T-helper 2 cell treated with Interferon-gamma antibody and Interleukin-4, amounts not matched to agents 100 ng/mL and 5 ng/mL, for 36 hours (primary cell): ENCODE measurements at places on chromosomes 3 and 15. TPM values are rescaled to one million over a fixed set of nuclear protein-coding genes. Genes with fewer than 3 reads are reported as not detected.

NUSAP1 gene
- total RNA-seq, result 226 TPM in 2 replicates

MBD4 gene
- 44.4 and 49.0 TPM in 2 replicates for total RNA-seq

CIDEC gene
- total RNA-seq, result not detected in 2 replicates

PLS1 gene
- total RNA-seq, result 5.5 and 6.1 TPM in 2 replicates

ADAMTSL3 gene
- 0.07 TPM in 1 of 2 replicates, not detected in the other for total RNA-seq

ISG20 gene
- 65.6 and 71.3 TPM in 2 replicates for total RNA-seq

SLC7A14 gene
- total RNA-seq, result not detected in 2 replicates

SLC12A6 gene
- 39.6 and 43.4 TPM in 2 replicates for total RNA-seq

SLC24A5 gene
- total RNA-seq, result not detected in 2 replicates

LRRC15 gene
- total RNA-seq, result not detected in 2 replicates

DUOXA2 gene
- not detected in 2 replicates for total RNA-seq

WWTR1 gene
- 1.1 and 1.2 TPM in 2 replicates for total RNA-seq

MDFIC2 gene
- total RNA-seq, result not detected in 2 replicates

MYZAP gene
- total RNA-seq, result 0.14 and 0.27 TPM in 2 replicates

TBCCD1 gene
- total RNA-seq, result 16.0 and 17.7 TPM in 2 replicates

SHC4 gene
- total RNA-seq, result 0.84 and 1.3 TPM in 2 replicates

MINDY4B gene
- total RNA-seq, result not detected in 2 replicates

A4GNT gene
- not detected in 2 replicates for total RNA-seq

HTD2 gene
- 7.3 and 10.4 TPM in 2 replicates for total RNA-seq

NR1I2 gene
- total RNA-seq, result 0.07 and 0.09 TPM in 2 replicates

ALDH1A2 gene
- total RNA-seq, result 0.32 TPM in 1 of 2 replicates, not detected in the other

ASB14 gene
- total RNA-seq, result not detected in 2 replicates

TEX55 gene
- total RNA-seq, result not detected in 2 replicates

SEMA6D gene
- not detected in 2 replicates for total RNA-seq

STRIT1 gene
- total RNA-seq, result not detected in 2 replicates

SEMA3B gene
- 0.30 and 0.57 TPM in 2 replicates for total RNA-seq

MEX3B gene
- 0.95 and 1.0 TPM in 2 replicates for total RNA-seq

GCHFR gene
- 40.3 and 41.4 TPM in 2 replicates for total RNA-seq

TTC21A gene
- 1.7 and 1.8 TPM in 2 replicates for total RNA-seq

IFT122 gene
- 20.4 and 22.5 TPM in 2 replicates for total RNA-seq

ZNF501 gene
- total RNA-seq, result 1.8 and 1.9 TPM in 2 replicates

WNT7A gene
- 0.11 TPM in 1 of 2 replicates, not detected in the other for total RNA-seq

RPLP1 gene
- total RNA-seq, result 1,734 and 1,740 TPM in 2 replicates

MST1 gene
- 9.3 and 10.4 TPM in 2 replicates for total RNA-seq

PPP2R3A gene
- 0.20 TPM in 1 of 2 replicates, not detected in the other for total RNA-seq

ALG3 gene
- total RNA-seq, result 48.5 and 53.0 TPM in 2 replicates

FAM3D gene
- not detected in 2 replicates for total RNA-seq
